ENCODE measurements at places on chromosomes 11 and 22.

DNA sequence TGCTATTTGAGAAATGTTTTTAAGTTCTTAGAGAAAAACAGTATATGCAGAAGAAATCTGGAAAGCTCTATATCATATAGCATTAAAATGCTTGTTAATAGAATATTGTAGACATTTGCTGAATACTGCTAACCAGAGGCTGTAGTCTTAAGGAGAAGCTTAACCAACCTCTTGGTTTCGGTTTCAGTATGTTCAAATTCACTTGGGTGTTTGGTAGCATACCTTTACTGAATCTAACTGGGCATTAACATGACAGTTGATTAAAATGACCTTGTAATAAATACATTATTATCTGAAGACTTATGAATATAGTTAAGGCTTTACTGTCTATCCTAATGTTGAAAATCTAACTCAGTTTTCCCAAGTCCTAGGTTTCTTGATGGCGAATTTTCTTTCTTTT lies 5.4 kb downstream of the PCF11 start:
- DNase-seq = no peak

GRCh38 chr11:116415095-116415494 lies 357.7 kb downstream of the BUD13 start:
- peak; percentile 85 for DNase-seq

GRCh38 chr11:3877364-3878257 lies 22.1 kb downstream of the STIM1 start:
- no peak for DNase-seq

- peak; percentile 69 for DNase-seq
Observed at GRCh38 chr11:6405052-6405667, 13.7 kb downstream of the APBB1 start.

DNA sequence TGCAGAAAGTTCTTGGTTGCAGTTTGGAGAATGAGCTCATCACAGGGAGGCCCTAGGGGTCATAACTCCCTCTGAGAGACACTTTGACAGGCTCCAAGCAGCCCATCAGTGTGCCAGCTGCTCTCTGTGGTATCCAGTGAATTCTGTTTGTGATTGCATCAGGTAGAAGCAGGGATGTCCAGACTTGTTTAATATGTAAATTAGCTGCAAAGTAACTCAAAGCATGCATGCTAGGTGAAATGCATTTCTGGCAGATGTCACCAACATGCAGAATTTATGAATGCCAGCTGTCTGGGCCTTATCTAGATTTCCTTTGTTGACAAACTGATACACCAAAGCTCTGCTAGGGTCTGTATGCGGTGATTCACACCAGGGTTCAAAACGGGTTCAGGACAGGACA lies 123.6 kb upstream of the MTNR1B start:
- no peak for DNase-seq

All from muscle of leg (tissue), 16 donors.